RPMI7951 (cell line): ENCODE measurements at places on chromosomes 12 and 14. TPM values are rescaled to one million over a fixed set of nuclear protein-coding genes. Genes with fewer than 3 reads are reported as not detected.

DNA sequence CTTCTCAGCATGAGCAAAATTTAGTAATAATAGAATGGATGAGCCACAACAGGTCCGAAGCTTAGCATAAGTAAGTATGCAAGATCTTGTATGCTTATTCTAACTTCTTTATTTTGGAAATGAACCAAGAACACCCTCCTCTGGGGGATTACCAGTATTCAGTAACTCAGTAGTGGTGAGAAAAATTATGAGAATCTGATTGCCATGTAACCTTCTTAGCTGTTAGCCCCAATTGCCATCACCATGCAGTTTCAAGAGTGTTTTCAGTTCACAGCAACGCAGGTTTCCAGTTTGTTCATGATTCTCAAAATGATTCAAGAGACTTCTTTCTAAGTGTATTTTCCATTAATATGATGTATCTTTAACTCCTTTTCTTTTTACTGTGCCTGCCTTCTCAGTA, 1507.6 kb upstream of the SEL1L start:
- DNase-seq, result no peak

DNA sequence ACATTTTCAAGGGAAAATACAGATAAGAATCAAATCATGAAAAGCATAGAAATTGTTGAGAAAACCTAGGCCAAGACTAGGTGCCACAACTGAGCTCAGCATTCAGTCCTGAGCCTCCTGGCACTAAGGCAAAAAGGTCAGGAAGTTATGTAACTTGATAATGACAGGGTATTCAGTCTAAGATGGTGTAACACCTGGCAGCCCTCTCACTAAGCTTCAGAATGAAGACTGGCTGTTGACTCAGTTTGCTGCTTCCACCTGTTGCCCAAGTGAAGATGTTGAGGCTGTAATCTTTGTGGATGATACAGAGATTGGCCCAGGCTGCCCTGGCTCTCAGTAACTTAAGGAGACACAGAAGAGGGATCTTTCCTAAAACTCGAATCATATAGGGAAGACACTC, 19.6 kb downstream of the PROX2 start:
- DNase-seq, result no peak

DNA sequence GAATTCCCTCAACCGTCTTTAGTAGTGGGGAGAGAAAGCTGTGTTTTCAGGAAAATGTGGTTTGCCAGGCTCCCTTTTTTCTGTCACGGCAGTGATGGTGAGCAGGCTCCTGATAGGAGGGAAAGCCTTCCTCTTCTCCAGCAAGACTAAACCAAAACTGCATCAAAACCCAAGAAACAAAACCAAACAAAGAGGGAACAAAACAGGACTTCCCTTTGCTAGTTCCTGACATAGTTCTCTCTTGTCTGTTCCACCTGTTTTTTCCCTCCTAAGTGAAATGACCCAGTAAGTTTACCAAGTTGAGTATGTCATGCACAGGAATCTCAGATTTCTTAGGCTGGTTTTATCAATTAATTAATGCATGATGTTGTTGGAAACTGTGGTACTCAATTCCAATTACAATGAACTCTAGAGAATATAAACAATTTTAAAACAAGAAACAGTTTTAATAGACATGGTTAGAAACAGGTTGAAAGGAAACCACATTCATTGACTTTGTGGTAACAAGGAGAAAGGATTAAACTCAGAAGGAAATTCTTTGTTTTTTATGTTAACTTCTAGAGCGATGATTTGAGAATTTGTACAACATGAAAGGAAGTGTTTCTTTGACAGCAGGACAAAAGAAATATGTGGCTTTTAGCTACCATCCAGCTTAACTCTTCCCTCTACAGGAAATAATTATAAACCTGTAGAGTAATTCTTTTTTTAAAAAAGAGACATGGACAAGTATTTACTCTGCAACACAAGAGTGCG, 23.0 kb upstream of the CSRP2 start:
- no peak for DNase-seq

DNA sequence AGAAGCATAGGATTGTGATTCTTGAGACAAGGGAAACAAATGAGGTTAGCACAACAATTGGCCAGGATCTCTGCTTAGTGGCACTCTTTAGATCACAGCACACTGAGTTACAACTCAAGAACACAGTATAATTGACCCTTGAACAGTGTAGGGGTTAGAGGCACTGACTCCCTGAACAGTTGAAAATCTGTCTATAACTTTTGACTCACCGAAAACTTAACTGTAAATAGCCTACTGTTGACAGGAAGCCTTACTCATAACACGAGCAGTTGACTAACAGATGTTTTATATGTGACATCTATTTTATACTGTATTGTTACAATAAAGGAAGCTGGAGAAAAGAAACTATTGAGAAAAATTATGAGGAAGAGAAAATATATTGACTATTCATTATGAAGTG, 296.1 kb downstream of the RERGL start:
- DNase-seq, result no peak

Gene KCNA5
- total RNA-seq, result not detected in 2 replicates

DNA sequence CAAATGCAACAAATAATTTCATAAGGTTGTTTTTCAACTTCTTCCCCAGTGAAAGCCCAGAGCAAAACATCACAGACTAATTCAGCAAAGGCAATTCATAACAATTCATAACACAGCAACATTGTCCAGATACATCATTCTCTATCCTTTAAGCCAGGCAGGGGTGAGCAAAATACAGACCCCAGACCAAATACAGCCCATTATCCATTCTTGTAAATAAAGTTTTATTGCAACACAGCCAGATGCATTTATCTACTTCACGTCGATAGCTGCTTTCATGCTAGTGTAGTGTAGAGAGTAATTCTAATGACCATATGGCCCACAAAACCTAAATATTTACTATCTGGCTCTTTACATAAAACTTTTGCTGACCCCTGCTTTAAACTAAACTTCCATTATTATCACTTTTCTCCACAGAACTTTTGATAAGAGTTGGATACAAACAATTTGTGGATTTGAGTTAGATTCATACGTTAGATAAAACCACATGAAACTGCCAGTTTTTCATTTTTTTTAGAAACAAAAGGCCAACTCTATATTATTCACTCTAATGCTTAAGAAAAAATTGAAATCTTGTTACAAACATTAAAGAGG, 174.4 kb downstream of the DUSP6 start:
- DNase-seq, result no peak

Gene TSHR
- total RNA-seq, result not detected in 2 replicates

Gene FOXM1
- total RNA-seq, result 38.6 and 58.3 TPM in 2 replicates

Gene KRT6C
- total RNA-seq, result not detected in 2 replicates

DNA sequence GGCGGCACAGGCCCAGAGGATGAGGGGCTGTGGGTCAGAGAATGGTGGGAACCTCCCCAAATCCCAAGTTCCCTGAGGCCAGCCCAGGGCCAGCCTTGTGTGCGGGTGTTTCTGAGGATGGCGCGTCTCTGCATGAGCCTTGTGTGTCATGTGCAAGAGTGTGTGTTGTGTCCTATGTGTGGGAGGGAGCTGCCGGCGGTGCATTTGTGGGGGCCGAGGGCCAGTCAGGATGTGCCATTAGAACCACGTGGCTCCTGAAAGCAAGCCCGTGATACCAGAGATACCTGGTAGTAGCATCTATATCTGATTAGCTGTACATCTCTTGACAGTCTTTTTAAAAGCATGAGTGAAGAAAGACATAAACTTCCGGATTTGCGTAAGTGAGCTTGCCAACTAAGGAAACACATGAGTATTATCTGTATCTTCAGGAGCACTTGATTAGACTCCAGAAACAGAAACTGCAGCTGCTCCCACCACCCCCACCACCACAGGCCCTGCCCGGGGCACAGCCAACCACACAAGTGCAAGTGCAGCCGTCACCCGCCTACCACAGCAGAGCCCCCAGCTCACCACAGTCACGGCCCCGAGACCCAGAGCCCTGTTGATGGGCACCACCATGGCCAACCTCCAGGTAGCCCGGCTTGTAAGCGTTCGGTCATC, 19.2 kb downstream of the DDX51 start:
- DNase-seq, result no peak

GRCh38 chr12:124665511-124665910, 98.1 kb upstream of the NCOR2 start:
- no peak for DNase-seq

Gene AMIGO2
- 15.7 and 22.9 TPM in 2 replicates for total RNA-seq

- no peak for DNase-seq
Measured at GRCh38 chr14:104797115-104798044, 1.8 kb upstream of the AKT1 start.

Gene FAM177A1
- 41.2 and 53.7 TPM in 2 replicates for total RNA-seq

DNA sequence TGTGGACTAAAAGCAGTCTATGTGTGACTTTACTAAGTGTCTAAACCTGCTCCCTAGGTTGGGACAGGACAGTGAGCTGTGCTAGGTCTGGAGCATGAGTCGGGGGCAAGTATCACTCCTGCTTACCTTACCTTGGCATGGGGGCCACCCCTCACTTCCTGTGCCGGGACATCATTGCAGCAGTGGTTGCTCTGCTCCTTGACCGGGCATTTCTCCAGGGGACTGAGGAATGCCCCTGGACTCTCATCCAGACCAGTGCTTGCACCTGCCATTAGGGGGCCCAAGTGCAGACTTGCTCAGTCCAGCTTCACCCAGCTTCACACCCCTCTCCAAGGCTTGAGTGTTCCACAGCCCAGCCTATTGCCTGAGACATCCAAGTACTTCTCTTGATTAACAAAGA, 84.7 kb upstream of the NELL2 start:
- DNase-seq, result no peak

DNA sequence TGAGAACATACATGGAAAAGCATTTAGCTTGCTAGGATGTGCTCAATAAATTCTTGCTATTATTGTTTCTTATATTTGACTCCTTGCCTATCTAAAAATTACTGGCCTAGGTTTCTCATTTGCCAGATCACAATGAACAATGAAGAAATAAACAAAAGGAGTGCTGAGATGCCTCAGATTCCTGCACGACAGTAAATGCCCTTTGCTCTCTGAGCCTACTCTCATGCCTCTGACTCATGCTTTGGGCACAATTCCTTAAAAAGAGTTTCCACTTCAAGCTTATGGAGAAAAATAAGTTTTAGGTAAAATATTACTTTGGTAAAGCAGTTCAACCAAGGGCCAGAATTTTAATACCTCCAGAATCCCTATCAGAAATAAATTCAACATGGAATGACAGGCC, 30.9 kb downstream of the GRIN2B start:
- DNase-seq, result no peak
